ENCODE measurements at places on chromosomes 1 and 21.

- no peak for DNase-seq
Measured at GRCh38 chr1:117981455-117982192, 52.1 kb downstream of the WDR3 start.

DNA sequence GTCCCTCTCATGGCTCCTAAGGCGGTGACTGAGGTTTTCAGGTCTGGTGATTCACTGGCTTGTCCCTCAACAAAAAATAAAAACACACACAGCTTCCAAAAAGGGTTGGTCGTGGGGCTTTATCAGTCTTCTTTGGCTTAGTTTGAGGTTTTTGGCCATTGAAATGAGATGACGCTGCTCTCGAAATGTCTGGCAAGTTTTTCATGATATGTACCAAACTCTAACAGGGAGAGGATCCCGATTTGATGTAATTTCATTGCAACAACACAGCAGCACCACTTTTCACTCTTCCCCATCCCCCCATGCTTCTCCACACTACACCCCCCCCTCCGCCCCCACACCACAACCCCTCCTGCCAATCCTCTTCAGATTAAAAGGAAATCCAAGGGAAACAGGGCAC lies 187.1 kb upstream of the NFIA start:
- DNase-seq: no peak

- no peak for DNase-seq
Measured at GRCh38 chr1:212434992-212435391, 2.3 kb downstream of the NENF start.

DNA sequence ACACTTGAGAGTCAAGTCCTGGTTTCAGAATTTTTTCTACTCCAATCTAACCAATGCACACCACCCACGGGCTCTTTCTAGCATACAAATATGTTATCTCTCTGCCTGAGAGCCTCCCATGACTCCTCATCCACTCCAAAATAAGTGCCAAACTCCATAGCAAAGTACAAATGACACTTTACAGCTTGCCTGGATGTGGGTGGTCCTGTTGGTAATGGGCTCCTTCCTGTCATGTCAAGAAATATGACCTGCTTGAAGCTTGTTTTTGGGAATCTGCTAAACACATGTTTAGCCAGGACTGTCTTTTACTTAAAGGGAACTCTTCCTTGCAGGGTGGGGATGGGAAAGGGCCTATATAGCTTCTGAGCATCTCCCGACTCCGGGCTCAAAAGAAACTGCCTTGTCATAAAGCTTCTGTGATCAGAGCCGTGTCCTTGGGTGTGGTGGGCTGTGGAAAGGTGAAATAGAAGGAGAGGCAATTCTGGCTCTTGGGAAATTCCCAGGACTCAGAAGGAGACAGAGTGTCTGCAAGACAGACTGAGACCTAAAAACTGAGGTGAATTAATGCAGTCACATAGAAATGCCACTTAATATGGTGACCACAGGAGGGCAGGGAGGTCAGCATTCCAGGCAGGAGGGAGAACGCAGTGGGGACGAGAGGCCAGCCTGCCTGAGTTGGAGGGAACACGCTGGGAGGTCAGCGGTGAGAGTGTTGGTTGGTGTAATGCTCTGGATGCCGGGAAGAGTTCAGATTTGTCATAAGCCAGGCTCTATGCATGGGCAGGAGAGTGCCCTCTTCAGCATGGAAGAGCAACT lies 6.1 kb upstream of the IGFN1 start:
- DNase-seq: peak; percentile 23

GRCh38 chr1:203361945-203362719 lies 11.2 kb upstream of the FMOD start:
- peak; percentile 45 for DNase-seq

- peak; percentile 73 for DNase-seq
Measured at GRCh38 chr1:159068886-159069285, 7.7 kb downstream of the AIM2 start.

DNA sequence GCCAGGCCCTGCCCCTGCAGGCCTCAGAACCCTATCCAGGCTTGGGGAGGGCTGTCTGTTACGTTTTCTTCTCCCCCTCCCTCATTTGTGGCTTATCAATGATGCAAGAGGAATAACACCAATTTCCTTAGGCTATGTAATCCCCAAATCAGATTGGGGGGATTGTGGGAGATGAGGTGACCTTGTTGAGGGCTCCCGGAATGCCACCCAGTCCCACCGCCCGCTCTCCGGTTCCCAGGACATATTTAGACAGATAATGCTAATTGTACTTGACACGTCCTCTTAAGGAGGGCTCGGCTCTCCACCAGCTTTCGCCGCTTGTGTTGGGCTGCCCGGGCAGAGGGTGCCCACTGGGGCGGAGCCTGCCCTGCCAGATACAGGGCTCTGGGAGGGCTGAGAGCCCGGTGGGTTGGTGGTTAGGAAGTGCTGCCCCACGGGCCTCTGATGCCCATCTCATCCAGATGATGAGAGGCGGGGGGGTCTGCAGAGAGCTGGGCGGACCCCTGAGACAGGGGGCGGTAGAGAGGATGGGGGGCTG lies 90.0 kb downstream of the CASZ1 start:
- DNase-seq: no peak

DNA sequence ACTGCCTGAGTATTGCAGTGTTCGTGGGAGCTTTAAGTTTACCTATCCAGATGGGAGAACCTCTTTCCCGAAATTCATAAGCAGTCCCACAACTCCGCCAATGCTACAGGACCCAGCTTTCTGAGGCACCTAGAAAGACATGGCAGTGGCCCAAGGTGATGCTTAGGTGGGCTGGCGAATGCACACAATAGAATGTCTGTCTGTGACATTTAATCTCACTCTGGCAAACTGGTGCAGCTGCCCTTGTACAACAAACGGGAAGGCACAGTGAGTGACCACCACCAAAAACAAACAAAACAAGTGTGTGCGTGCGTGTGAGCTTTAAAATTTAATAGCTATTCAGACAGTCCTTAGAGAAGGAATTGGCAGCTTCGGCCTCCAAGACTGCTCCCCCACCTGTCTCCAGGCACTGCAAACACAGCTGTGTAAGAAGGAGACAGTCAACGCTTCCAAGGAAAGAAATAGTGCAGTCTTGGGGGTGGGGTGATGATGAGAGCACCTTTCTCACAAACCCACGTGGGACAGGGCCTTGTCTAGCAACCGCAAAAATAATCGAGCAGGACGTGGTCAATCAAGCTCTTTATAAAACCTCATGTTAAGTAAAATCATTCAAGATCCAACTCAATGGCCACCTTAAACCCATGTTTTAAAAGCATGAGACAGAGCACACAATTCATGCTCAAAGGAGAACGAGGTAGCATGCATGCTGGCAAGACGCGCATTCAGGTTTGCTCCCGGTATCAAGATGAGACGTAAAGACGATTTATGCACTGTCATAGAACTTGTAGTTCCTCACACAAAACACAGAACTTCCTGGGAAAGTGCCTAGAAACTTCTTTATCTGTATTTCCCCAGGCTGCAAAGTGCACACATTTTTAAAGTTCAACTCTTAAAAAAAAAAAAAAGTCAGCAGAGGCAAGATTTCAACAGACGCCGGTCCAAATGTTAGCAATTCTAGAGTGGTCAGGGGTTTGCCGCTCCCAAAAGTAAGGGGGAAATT lies 84.1 kb downstream of the TM2D1 start:
- DNase-seq: peak; percentile 73

- no peak for DNase-seq
Measured at GRCh38 chr21:45848805-45849204, 132.8 kb upstream of the COL6A1 start.

DNA sequence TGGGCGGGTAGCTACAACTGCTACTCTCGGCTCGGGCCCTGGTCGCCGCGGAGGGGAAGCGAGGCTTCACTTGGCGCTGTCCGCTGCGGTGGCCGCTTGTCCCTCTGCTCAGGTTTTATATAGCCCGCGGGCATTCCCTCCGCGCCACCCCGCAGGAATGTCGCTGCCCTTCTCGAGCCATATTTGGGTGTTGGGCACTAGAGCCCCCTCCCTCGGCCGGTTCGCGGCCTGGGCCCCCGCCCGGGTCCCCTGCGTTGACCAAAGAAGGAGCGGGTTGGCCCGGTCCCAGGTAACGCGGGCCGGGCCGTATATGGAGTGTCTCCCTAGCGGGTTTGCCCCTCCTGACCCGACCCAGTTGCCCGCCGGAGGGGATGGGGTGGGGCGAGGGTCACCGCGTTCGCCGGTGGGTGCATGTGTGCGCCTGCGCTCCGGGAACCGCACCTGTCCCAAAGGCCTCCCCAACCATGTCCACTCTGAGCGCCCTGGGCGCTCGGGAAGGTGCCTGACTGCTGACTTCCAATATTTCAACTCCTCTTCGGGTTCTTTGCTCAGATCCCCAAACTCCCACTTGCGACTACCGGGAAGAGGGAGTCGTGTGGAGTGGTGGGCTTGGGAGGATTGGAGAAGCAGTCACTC lies at the start of gene ACTA1:
Gene ACTA1 (minus strand): TSS at position 90 of the 636 bp plus-strand sequence. CDS start 979 bp downstream, outside the sequence.
- DNase-seq: no peak

GRCh38 chr21:42381347-42381984 lies 14.4 kb downstream of the TMPRSS3 start:
- peak; percentile 39 for DNase-seq

GRCh38 chr1:36536727-36537126 lies 54.0 kb upstream of the CSF3R start:
- DNase-seq: no peak

DNA sequence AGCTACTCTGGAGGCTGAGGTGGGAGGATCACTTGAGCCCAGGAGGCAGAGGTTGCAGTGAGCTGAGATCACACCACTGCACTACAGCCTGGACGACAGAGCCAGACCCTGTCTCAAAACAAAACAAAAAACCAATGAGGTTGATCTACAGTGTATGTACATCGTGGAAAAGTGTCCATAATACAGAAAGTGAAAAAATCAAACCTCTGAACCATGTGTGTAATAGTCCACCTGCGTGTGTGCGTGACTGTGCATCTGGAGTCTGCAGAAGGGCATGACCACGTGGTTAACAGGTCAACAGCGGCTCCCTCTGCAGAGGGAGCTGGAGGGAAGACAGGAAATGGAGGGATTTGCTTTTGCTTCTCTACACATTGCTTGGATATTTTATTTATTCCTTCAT lies 32.4 kb upstream of the ENO1 start:
- no peak for DNase-seq

- no peak for DNase-seq
Measured at GRCh38 chr1:210218047-210218446, 14.5 kb upstream of the SERTAD4 start.

GRCh38 chr21:14767192-14767852 lies 221.2 kb upstream of the SAMSN1 start:
- DNase-seq: no peak

GRCh38 chr1:153608089-153608682 lies 4.8 kb downstream of the S100A16 start:
- no peak for DNase-seq

DNA sequence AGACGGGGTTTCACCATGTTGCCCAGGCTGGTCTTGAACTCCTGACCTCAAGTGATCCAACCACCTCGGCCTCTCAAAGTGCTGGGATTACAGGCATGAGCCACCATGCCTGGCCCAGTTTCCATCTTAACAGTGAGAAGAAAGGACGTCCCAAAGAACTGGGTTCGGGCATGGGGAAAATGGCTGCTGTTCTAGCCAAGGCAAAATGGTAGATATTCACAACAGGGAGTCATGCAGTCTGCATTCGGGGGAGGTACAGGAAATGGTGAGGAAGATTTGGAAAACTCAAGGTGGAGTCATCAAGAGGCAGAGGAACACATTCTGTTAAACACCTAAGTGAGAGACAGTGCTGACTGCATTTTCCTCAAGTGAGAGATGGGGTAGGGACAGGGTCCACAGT lies 4.1 kb upstream of the ATP2B4 start:
- DNase-seq: no peak

GRCh38 chr1:237932816-237933215 lies 42.1 kb upstream of the ZP4 start:
- no peak for DNase-seq

- no peak for DNase-seq
Measured at GRCh38 chr1:213492161-213493041, 441.4 kb downstream of the RPS6KC1 start.

DNA sequence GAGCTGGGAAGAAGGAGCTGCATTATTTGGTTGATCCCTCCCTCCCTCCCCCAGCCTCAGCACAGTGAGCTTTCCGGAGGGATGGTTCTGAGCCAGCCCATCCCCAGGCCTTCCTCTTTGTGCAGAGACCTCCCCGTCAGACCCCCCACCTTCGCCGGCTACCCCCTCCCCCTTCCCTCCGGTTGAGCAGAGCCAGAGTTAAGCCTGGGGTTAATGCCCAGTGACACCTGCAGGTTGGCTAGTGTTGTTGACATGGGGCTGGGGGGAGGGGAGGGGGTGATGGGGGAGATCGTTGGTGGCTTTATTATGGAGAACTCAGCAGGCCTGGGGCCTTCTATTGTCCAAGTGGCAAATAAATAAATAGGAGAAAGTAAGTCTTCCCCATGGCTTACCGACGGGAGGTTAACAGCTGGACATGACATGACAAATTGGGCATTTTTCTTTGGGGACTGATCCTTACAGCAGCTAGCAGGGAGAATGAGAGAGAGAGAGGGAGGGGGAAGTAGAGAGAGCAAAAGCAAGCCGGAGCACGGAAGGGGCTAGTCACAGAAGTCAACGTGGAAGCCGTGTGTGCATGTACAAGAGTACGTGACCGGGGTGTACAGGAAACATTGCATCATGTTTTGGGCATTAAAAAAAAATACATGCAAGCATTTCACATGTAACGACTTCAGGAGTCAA lies 131.1 kb downstream of the TMEM53 start:
- peak; percentile 36 for DNase-seq

DNA sequence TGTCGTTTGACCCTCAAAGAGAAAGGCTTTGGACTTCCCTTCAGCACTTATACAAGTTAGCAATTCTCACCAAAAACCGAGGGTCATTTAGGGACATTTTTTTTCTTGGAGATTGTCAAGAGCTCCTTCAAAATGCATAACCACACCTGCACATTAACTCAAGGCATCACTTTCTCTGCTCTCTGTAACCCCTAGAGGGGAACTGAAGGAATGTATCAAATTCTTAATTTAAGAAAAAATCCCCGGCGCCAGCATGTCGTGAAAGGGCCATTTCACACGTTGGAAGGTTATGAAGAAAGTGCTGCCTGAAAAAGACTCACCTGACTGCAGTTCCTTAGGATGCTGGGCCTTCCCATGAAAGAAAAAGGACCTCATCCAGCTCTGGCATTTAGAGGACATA lies 131.6 kb upstream of the ZC3H12A start:
- no peak for DNase-seq

GRCh38 chr21:33024201-33025103 lies 1.3 kb upstream of the OLIG2 start:
- DNase-seq: peak; percentile 43

DNA sequence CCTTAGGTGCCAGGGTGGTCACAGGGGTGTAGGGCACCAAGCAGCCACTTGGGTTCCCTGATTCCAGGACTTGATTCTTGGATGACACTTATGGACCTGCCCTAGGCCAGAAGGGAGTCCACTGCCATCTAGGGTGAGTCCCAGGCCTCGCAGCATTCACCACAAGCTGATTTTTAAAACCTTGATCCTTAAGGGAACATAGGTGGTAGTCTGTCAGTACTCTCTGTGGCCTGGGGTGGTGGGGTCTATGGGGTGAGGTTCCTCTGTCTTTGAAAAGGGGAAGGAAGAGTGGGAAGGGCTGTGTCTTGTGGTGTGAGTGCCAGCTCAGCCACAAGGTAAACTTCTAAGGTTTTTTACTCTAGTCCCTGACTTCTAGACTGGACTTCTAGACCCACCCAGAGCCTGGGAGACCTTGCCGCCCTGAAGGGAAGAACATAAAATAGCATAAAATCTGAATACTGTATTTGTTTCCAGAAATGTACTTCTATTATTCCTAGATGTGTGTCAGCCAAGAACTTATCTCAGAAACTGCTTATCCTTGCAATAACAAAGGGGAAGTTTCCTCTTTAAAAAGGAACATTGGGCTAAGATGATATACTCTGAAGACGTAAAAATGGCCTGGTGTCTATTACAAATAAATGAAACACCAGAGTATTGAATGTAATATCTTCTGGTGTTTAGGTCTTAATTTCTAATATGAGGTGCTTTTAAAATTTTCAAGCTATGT lies 757.3 kb downstream of the LTN1 start:
- DNase-seq: peak; percentile 56

Measured in suppressor macrophage treated with lipopolysaccharide for 4 hours (primary cell).